H9 (cell line): ENCODE measurements at places on chromosomes 7 and 10.

- no peak overlapping the region for H3K4me3 ChIP-seq
- no peak for DNase-seq
Observed at GRCh38 chr7:35702541-35702940, 7.6 kb upstream of the HERPUD2 start.

DNA sequence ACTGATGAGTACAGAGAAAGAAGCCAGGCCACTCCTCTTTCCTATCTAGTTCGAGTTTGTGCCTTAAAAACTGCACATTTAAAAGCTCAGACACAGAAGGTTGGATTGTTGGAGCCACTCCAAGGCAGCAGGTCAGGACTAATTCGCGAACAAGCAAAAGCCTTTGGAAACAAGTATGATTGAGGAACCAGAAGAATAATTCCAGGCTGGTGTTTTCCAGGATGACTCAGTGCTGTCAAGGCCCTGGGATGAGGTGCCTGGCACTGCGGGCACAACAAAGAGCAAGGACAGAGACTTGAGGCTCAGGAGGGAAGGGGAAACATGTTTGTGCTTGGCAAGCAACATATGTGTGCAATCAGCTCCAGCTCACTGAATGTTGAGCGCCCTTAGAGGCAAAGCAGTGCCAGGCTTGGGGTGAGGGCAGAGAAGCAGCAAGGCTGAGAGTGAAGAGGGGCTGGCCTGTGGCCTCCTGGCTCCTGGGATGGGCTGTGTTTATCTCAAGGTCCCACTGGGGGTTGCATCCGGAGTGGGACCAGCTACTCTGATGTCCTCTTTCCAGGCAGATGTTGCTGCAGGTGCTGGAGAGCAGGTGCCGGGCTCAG is 44.1 kb downstream of the VSTM4 start:
- no peak overlapping the region for H3K27ac ChIP-seq
- no peaks in the 10 kb centered on the region for H3K4me1 ChIP-seq
- H3K4me3 ChIP-seq, result no peak overlapping the region

GRCh38 chr7:474605-475424 is 44.8 kb downstream of the PDGFA start:
- no peak overlapping the region for H3K4me3 ChIP-seq
- H3K27me3 ChIP-seq, result no peaks in the 10 kb centered on the region
- H3K4me1 ChIP-seq, result no peaks in the 10 kb centered on the region
- DNase-seq, result no peak

DNA sequence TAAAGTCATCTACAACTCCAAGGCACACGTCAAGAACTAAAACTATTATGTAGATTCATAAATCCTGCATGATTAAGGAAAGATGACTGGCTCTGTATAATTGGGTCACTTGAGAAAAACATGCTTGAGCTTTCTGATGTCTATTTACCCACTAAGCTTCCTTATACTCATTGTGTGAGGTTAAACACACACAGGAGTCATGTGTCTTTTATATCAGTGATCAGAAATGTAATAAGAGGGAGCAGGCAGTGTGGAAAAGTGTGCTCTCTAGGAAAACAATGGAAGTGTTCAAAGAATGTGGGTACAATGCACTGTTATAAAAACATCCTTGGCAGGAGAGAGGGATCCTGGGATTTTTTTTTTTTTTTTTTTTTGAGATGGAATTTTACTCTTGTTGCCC is 108.6 kb upstream of the ARID5B start:
- DNase-seq, result no peak
- H3K36me3 ChIP-seq, result no peaks in the 10 kb centered on the region
- H3K27me3 ChIP-seq, result no peaks in the 10 kb centered on the region
- H3K27ac ChIP-seq, result no peak overlapping the region
- no peak overlapping the region for H3K4me3 ChIP-seq

GRCh38 chr7:32227746-32228145 is 157.5 kb upstream of the PDE1C start:
- no peak overlapping the region for H3K4me3 ChIP-seq
- peak; percentile 5 for DNase-seq
- no peaks in the 10 kb centered on the region for H3K36me3 ChIP-seq
- H3K27ac ChIP-seq, result no peak overlapping the region
- no peaks in the 10 kb centered on the region for H3K27me3 ChIP-seq
- H3K4me1 ChIP-seq, result peaks cover 2% of the 10 kb centered on the region; the same call in 1 of the 2 replicates

DNA sequence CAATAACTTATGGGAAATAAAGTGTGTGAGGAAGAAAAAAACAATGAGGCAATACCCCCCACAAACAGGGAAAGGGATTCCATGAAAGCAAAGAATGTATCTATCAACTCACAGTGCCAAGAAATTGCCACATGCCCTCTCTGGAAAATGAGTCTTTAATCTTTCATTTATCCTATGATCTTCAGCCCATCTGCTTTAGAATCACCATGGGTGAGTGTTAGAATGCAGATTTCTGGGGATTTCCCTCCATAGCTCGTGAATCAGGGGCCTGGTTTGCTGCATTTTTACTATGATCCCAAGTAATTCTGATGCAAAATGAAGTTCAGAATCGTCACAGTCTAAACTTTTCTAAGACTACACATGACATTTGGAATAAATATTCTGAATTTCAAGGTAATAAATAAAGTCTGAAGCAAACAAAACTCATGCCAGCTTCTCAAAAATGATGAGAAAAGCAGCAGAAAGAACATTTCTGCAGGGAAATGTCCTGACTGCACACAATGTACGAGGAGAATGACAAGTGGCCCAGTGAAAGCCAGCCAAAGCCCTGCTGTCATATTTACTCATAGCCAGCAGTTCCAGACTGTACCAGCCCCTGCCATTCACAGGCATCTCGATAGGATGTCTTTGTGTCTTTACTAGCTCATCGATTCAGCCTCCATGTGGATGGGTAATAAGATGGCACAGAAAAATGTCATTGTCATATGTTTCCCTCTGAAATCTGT is 167.1 kb downstream of the ELMO1 start:
- H3K36me3 ChIP-seq, result peaks cover 3% of the 10 kb centered on the region; the same call in 1 of the 3 replicates
- no peak overlapping the region for H3K27ac ChIP-seq
- no peaks in the 10 kb centered on the region; the same call in 1 of the 2 replicates for H3K4me1 ChIP-seq
- H3K4me3 ChIP-seq, result no peak overlapping the region
- DNase-seq, result no peak

DNA sequence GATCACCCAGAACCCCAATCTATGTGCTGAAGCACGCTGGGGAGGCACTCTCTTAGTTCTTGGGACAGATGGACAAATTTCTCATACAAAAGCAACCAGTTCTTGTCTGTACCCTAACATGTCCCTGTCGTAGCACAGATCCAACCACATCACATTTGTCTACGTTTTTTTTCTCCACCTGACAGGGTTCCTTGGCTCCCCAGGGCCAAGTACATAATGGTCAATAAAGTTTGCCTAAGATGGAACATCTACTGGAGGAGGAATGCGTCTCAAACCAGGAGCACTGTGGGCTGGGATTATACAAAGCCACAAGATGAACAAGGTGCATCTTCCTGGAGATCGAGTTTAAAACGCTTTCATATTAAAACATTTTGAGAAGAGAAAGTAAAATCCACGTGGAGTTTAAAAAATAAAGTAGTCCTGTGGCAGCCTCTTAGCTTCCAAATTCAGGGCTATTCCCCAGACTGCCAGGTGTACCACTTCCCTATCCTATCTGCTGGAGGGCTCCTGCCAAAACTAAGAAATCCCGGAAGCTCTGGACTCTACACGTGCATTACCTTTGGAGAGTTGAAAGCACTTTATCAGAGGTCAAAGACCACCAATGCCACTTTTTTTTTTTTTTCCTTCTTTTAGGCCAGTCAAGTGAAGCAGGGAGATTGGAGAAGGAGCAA is 1.4 kb downstream of the TMEM243 start:
- H3K27ac ChIP-seq, result no peak overlapping the region
- H3K36me3 ChIP-seq, result peaks cover 18% of the 10 kb centered on the region
- no peak for DNase-seq
- H3K27me3 ChIP-seq, result peaks cover 7% of the 10 kb centered on the region; the same call in 1 of the 2 replicates
- H3K4me3 ChIP-seq, result peak overlapping the region; percentile 97
- 0 out of 2 replicates have a peak, but pooled peaks cover 2% of the 10 kb centered on the region for H3K4me1 ChIP-seq

- no peaks in the 10 kb centered on the region for H3K36me3 ChIP-seq
- no peaks in the 10 kb centered on the region for H3K27me3 ChIP-seq
- no peak overlapping the region for H3K27ac ChIP-seq
Observed at GRCh38 chr10:100043796-100044195, 34.0 kb upstream of the DNMBP start.

GRCh38 chr10:123633636-123634035 is 32.5 kb upstream of the GPR26 start:
- peaks cover 4% of the 10 kb centered on the region; the same call in 1 of the 2 replicates for H3K36me3 ChIP-seq
- H3K4me3 ChIP-seq, result no peak overlapping the region
- no peaks in the 10 kb centered on the region for H3K27me3 ChIP-seq
- H3K27ac ChIP-seq, result no peak overlapping the region

DNA sequence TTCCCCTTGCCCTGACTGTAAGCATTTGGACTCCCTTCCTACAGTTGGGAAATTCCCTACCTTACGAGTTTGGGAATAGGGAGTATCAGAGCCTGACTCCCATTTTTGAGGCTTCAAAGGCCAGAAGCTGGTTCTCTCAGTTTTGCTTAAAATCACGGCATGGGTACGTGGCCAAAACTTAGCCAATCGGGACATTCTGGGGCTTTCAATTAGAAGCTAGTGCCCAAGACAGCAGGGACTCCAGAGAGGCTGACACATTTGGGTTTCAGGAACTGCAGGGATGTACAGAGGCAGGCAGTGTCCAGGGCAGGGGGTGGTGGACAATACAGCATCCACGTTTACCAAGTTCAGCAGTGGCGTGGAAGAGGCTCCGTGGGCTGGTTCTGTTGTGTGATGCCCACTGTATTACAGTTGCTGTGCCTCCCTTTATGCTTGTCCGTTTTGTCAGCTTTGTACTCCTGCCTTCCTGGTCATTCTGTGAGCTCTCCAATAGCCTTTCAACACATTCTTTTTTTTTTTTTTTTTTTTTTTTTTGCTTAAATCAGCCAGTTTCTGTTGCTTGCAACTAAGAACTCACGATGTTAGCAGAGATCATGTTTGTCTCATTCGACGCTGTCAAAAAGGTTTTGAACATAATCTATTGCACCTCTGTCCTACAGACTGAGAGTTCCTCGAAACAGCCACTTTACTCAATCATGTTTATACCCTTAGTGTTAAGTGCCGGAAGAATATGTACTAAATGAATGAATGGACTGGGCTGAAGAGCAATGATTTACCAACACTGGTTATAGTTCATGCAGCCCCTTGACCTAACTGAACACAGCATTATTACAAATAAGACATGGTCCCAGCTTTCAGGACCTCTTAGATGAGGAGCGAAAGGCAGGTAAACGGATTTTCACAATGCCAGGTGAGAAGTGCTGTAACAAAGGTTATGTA is 1.1 kb downstream of the GGCT start:
- H3K27me3 ChIP-seq, result no peaks in the 10 kb centered on the region
- H3K36me3 ChIP-seq, result peaks cover 20% of the 10 kb centered on the region
- H3K4me3 ChIP-seq, result peak overlapping the region; percentile 88
- H3K4me1 ChIP-seq, result peaks cover 11% of the 10 kb centered on the region; the same call in 1 of the 2 replicates
